SK-N-SH treated with all-trans-retinoic acid at 6 μM for 48 hours (cell line): ENCODE measurements at places on chromosomes 5 and 9.

GRCh38 chr5:128334010-128334716 is 203.9 kb downstream of the FBN2 start:
- no peak for ATAC-seq

- no peak for ATAC-seq
Observed at GRCh38 chr5:119344231-119344630, 11.6 kb upstream of the TNFAIP8 start.

GRCh38 chr5:14816999-14817761 is 54.4 kb downstream of the ANKH start:
- peak; percentile 63 for ATAC-seq

DNA sequence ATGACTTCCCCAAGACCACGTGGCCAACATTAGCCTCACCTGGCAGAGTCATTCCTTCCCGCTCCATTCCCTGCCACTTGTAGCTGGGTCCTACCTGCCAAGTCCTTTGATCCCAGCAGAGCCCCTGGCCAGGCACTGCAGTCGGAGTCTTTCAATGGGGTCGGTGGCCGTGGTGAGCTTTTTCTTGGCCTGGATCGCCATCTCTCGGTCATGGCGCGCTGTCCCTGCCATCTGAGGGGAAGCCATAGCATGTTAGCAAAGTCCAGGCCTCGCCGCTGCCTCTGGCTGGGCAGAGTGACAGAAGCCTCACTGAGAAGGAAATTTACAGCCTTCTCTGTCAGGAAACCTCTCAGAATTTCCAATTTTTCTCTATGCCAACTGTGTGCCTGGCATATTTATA is 17.5 kb downstream of the CAPSL start:
- peak; percentile 21; the same call in 1 of the 3 replicates for ATAC-seq

GRCh38 chr5:60295423-60295822 is 401.9 kb upstream of the PDE4D start:
- ATAC-seq, result peak; percentile 90

DNA sequence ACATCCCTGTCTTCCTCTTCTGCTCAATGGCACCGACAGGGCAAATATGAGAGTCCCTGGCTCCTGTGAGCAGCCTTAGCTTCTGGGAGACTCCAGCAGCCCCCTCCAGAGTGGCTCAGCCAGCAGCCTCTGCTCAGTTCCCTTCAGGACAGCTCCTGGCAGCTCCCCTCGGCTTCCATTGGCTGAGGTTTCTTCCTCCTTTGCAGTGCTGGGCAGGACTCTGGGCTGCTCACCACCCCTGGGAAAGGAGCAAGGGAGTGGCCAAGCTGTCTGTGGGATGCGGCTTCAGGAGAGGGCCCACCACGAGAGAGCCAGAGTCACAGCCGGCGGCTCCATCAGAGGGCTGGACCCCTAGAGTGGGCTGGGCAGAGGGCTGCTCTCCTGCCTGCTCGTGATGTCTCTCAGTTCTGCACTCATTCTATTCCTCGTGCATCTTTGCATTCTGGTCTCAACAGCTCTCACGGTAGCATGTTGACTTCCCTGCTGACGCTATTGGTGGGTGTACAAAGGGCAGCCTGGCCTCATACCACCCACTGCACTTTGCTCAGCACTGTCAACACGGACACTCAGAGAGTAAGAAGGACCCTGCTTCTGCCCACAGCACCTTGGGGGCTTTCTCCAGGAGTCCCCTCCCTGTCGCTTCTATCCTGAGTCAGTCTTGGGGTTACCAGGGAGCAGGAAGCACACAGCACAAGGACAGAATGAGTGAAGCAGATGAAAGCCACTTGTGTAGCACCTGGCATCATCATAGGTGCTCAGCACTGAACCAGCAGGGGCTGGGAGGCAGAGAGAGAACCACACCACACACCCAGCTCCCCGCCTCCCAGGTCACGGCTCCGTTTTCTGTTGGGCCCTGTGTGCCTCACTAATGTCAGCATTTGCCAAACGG is 80.9 kb upstream of the ALDH1B1 start:
- ATAC-seq, result peak; percentile 38; the same call in 2 of the 3 replicates

- no peak for ATAC-seq
Observed at GRCh38 chr5:10583663-10584572, 20.0 kb downstream of the ANKRD33B start.

GRCh38 chr5:135546101-135546500 is 10.3 kb upstream of the NEUROG1 start:
- no peak for ATAC-seq

DNA sequence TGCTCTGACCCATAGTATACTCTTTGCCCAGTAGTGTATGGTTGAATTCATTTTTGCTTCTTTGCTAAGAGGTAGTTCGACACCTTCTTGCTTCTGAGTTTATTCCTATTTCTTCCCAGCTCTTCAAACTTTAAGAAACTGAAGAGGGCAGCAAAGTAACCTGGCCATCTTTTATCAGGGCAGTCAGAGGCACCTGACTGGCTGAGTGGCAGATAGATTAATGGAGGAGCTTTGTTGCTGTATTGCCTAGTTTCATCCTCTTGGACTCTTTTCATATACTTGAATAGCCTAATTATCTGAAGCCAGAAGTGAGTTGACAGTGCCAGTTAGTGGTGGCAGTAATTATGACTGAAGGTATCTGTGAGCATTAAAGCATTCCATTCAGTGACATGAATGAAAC is 82.5 kb downstream of the UHRF2 start:
- ATAC-seq, result no peak

DNA sequence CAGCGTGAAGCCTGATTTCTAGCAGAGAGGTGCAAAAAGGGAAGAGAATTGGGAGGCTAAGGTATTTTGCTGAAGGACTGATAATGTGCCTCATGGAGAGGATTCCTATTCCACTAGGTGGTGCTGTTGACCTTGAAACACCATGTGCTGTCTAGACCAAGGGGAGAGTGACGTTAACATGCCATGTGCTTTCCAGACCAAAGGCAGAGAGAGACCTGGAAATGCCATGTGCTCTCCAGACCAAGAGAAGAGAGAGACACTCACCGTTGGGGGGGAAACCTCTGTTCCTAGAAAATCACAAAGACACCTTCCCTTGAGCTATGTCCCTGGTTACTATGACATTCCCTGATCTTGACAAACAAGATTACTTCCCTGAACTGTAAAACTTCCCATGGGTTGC is 286.0 kb upstream of the TUSC1 start:
- peak; percentile 95 for ATAC-seq

- peak; percentile 14; the same call in 2 of the 3 replicates for ATAC-seq
Observed at GRCh38 chr9:136204145-136204805, 653 bp downstream of the LHX3 start.

GRCh38 chr9:92971121-92971520 is 23.8 kb downstream of the FGD3 start:
- ATAC-seq, result no peak

DNA sequence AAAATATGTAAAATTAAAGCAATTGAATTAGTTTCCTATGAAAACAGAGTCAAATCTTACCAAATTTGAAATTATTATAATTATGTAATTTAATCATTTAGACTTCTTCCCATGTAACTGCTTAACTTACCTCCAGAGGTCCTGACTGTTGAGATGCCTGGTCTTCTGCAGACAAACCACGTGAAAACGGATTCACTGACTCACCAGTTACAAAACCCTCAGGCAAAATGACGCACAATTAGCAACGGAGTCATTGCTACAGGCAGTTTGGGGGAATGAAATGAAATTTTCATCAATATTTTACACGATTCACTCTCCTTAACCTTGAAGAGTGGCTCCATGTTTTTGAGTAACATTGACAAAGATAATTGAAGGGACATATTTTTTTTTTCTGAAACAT is 460.8 kb downstream of the MTRR start:
- ATAC-seq, result no peak

DNA sequence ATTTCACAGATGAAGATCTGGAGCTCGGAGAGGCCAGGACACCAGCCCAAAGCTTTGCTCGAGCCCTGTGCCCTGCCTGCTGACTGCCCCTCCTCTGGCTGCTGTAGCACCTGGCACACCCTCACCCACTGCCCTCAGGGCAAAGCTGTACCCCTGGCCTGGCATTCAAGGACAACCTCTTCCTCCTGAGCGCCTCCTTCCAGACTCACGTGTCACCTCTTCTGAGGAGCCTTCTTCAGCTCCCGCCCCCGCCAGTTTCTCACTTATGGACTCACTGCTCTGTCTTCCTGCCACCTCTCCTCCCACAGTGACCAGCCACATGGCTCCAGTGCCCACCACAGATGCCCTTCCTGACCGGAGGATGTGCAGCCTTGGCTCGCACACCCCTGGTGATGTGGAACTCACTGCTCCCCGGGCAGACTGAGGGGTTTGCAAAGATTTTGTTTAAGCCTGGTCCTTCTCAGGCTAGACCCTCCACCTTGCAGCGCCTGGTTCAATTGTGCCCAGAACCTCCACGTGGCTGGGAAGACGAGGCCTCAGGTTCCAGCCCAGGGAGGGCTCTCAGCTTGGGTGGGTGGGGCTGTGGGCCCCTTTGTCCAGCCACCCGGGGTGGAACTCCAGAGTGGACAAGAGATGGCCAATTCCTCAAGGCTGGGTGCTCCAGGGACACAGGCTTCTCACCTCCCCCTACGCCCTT is 46.6 kb upstream of the PHYKPL start:
- no peak for ATAC-seq

DNA sequence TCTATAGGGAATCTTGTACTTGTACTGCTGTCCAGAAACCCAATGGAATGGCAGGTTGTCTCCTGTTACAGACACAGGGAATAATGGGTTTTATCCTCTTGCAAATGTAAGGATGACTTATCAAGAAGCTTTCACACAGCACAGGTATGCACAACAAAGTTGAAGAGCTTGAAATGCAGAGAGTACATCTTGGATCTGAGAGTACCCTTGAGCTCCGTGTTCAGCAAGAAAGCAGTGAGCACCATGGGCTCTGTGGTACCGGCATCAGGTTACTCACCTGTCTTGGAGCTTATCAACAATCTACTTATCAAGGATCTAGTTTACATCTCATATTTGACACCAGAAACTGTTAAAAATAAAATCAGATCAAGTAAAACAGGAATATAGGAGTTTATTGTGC is 22.0 kb upstream of the EMB start:
- no peak for ATAC-seq

GRCh38 chr9:114055061-114055460 is 23.0 kb downstream of the AMBP start:
- ATAC-seq, result no peak

DNA sequence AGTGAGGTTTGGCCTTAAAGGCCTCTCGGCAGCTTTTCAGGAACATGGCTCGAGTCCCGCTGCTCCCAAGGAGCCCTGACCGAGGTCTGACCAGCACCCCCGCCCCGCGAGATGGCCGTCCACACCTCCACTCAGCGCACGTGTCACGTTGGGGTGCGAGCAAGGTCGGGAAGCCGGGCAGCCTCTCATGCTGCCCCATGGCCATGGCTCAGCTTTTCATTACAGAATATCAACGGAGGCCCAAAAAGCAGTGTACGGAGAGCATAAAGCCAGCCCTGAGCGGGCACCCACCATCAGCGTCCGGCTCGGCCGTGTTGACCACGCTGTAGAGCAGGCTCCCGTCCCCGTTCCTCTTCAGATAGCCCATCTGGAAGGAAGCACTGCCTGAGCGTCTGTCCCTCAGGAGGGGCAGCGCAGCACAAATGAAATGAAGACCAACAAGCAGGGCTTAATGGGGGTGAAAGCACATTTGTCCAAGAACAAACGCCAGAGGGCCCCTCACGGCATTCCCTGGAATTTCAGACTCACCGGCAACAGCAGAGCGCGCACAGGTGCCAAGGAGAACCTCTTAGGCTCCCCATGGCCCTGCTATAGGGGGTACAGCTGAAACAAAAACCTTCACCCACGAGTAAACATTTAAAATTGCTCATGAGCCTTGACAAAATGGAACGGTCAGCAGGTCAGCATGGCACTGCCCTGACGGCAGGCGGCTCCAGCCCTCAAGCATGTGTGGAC is 11.6 kb downstream of the BRD9 start:
- ATAC-seq, result no peak

DNA sequence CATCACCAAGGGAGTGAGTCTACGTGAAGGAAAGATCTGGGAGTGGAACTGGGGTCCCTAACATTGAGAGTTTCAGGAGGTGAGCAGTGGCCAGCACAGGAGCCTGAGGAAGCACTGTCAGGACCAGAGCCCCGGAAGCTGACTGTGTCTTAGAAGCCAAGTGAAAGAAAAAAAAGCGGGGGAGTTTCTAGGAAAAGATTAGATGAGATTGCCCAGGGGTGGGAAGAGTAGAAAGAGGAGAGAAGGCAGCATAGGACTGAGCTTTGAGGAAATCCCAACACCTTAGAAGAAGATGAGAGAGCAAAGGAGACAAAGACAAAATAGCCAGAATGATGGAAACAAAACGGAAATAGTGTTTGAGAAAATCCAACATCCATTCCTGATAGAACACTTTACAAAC is 37.0 kb upstream of the LRRTM2 start:
- ATAC-seq, result no peak
